ENCODE measurements at places on chromosomes 11 and 22. TPM values are rescaled to one million over a fixed set of nuclear protein-coding genes. Genes with fewer than 3 reads are reported as not detected.
A peak's percentile ranks its signal among the peaks of the same experiment; 100 is the strongest.

The VPREB1 gene
- not detected for total RNA-seq

The MRPL48 gene
- total RNA-seq = 39.9 TPM

GRCh38 chr22:24935771-24936483 lies 10.6 kb downstream of the LHFPL7 start:
- peak; percentile 34 for DNase-seq

GRCh38 chr11:77026221-77026620 lies 8.0 kb upstream of the B3GNT6 start:
- DNase-seq = no peak

DNA sequence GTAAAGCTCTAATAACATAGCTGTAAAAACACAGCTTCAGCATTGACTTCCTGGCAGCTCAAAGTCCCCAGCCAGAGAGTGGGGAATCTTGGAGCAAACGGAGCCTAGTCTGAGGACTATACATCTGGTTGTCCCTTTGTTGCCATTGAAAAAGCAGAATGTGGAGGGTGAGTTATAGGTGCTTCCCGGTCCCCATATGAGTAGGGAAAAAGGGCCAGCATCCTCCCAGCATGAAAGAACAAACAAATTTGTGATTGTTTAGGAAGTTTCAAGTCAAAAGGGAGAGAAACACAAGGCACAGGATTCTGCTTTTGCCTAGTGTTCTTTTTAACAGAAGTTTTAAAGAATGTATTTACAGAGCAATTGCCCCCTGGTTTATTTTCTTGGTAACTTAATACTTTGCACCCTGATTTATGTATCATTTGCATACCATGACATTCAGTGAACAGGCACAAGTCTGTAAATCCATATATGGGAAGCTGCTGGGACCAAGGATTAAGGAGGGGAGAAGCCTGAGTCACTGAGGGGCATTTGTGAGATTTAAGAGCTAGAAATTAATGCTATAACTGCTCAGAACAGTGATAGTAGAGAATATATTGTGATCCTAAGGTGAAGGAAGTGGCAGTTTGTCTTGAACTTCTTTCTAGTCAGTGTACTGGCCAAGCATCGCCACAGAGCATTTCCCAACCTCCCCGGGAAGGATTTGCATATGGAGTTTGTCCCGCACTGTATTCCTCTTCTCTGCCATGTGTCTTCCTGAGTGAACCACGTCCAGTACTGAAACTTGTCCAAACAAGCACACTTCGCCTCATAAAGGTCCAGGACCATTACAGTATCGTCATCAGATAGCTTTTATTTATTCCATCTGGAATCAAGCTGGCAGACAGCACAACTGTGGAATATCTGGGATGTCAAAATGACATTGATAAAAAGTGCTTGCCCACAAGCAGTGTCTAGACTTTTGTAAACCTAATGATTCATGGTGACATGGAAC lies 103.0 kb downstream of the DBX1 start:
- no peak for DNase-seq

- DNase-seq = no peak
These were observed 27.8 kb downstream of the ETS1 start for GRCh38 chr11:128559496-128560103.
